CD8-positive, alpha-beta memory T cell (primary cell): ENCODE measurements at places on chromosomes 5 and 9. TPM values are rescaled to one million over a fixed set of nuclear protein-coding genes. Genes with fewer than 3 reads are reported as not detected.

- DNase-seq = no peak
Measured at GRCh38 chr5:143244000-143244736, 159.3 kb downstream of the NR3C1 start.

The AGXT2 gene
- polyA plus RNA-seq = not detected

GRCh38 chr9:131552030-131552429 is 6.7 kb downstream of the PRRT1B start:
- no peak for DNase-seq

DNA sequence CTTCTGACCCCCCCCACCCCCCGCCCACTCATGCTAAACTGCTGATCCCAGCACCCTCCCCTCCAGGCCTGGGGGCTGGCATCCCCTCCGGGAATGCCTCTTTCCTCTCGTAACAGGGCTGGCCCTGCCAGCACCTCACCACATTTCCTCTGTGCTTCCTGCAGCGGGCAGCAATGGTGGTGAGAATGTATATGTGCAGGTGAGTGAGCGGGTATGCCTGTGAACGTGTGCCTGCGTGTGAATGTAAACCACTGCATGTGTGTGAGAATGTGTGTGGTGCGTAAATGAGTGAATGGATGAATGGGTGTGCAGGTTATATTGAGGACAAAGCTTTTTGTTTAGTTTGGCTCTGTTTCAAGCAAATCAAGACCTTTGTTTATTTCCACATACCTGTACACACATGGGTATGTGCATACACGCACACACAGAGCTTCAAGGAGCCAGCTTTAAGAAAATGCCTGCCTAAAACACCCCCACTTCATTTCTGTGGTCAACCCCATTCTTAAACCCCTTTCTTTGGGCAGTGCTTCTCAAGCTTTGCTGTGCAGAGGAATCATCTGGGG is 95.7 kb upstream of the SHB start:
- no peak for DNase-seq

The GDNF gene
- not detected for polyA plus RNA-seq

The MYMK gene
- not detected for polyA plus RNA-seq

The SNAPC4 gene
- polyA plus RNA-seq = 2.6 TPM

DNA sequence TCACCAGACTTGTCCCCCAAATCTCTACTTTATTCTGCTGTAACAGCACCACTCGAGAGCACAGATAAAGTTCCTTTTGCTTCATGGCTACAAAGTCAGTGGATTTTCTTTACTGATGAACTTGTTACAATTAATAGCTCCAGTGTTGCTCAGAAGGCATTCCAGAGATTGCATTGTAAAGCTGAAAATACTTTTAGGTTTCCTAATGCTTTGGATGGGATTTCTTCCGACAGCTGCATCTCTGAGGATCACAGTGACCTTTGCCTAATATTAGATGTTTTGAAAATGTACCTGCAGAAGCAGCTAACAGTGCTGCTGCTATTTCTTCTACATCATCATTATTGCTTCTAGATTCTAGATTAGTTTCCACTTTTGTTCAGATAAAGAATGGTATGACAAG is 58.8 kb upstream of the TMEM171 start:
- DNase-seq = no peak

The BHMT2 gene
- polyA plus RNA-seq = not detected

The CRHBP gene
- not detected for polyA plus RNA-seq

DNA sequence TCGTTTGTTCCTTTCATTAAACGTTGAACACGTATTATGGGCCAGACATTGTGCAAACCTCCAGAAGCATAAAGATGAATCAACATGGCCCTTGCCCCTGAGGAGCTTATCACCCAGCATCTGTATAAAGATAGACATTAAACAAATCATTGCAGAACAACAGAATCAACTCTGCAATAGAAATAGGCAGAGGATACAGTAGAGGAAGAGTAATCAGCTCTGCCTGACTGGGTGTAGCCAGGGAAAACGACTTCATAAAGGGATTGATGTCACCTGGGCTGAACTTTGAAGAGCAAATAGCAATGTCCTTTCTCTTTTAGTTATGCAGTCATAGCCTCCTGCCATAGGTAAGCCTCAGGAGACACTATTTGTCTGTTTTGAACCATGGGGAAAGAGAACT is 13.4 kb downstream of the RGS7BP start:
- no peak for DNase-seq

GRCh38 chr9:129236441-129237145 is 58.5 kb upstream of the IER5L start:
- no peak for DNase-seq

DNA sequence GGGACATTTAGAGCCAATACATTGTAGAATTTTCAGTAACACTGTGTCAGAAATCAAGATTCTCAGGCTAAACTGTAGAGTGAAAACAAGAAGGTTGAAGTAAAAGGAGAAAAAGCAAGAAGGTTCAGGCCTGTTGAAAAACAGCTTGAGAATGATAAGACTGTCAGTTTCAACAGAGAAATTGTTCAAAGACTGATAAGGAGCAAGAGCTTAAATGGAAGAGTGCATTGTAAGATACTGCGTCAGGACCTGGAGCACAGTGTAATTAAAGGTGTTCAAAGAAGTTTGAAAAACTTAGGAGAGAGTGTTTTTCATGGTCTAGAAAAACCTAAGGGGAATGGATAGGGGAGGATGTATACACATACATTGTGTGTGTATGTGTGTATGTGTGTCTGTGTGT is 408.3 kb downstream of the KDM4C start:
- no peak for DNase-seq

The GRXCR2 gene
- not detected for polyA plus RNA-seq

The SLC34A3 gene
- not detected for polyA plus RNA-seq

The PCDHGA11 gene
- 0.09 TPM for polyA plus RNA-seq

The IL3 gene
- not detected for polyA plus RNA-seq

DNA sequence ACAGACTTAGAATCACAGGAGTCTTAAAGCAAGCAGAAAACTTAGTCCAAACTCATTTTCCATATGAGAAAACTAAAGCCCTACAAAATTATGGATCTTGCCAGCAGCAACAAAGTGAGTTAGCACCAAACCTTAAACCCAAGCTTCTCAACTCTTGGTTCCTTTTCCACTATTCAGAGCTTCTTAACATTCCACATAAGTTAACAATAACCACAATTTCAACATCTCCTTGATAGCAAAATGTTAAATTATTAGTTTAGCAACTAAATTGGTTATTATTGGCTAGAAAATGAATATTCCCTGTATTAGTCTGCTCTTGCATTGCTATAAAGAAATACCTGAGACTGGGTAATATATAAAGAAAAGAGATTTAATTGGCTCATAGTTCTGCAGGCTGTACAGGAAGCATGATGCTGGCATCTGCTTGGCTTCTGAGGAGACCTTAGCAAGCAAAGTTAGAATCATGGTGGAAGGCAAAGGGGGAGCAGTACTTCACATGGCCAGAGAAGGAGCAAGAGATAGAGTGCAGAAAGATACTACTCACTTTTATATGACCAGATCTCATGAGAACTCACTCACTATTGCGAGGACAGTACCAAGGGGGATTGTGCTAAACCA is 26.2 kb upstream of the ARSB start:
- DNase-seq = no peak

The ITGA1 gene
- polyA plus RNA-seq = 16.5 TPM

- no peak for DNase-seq
Measured at GRCh38 chr5:132681476-132681831, 7.7 kb downstream of the IL4 start.

The ENTREP1 gene
- polyA plus RNA-seq = not detected

- DNase-seq = no peak
Measured at GRCh38 chr5:6708814-6709213, 4.4 kb upstream of the TENT4A start.

DNA sequence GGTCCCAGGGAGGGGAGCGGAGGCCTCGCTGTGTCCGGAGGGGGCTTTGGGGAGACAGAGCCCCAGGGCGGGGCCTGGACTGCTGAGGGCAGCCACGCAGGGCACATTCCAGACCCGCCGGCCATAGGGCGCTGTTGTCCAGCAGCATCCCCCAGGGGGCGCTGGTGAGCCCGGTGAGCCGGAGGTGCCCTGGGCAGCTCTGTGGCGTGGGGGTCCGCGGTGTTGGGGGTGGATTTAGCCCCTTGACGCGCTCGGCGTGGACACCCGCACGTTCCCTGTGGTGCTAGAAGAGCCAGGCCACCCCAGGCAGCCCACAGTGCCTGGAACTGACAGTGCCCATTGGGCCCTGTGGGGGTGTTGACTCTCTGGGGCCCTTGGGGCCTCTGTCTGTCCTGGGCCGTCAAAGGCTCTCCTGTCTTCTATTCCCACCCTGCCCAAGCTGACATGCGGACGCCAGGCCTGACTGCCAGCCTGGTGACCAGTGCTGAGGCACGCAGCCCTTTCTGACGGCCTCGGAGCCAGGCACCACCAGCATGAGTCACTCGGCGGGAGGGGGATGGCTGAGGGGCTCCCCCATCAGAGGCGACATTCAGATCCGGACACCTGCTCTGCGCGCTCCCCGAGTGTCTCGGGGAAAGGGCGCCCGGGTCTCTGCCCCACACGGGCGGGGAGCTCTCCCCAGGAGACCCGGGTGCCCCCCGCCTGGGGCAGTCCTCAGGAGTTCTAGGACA is 23.9 kb downstream of the TPPP start:
- no peak for DNase-seq

GRCh38 chr5:176183321-176184074 is 54.7 kb upstream of the SIMC1 start:
- DNase-seq = no peak

DNA sequence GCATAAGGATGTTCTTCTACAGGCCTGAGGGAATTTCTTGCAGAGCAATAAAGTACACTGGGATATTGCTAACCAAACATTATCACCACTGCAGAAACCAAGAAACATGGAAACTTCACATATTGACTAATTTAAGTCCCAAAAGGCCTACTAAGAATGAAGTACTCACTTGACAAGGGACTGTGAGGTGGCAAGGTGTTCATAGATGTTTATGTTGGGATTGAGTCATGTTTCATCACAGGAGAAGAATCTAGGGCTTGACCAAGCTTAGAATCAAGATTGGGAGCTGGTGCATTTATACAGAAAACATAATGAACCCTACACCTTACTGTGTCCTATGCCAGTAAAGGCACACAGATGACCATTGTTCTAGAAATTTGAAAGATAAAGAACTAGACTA is 56.7 kb upstream of the GAS1 start:
- DNase-seq = no peak

DNA sequence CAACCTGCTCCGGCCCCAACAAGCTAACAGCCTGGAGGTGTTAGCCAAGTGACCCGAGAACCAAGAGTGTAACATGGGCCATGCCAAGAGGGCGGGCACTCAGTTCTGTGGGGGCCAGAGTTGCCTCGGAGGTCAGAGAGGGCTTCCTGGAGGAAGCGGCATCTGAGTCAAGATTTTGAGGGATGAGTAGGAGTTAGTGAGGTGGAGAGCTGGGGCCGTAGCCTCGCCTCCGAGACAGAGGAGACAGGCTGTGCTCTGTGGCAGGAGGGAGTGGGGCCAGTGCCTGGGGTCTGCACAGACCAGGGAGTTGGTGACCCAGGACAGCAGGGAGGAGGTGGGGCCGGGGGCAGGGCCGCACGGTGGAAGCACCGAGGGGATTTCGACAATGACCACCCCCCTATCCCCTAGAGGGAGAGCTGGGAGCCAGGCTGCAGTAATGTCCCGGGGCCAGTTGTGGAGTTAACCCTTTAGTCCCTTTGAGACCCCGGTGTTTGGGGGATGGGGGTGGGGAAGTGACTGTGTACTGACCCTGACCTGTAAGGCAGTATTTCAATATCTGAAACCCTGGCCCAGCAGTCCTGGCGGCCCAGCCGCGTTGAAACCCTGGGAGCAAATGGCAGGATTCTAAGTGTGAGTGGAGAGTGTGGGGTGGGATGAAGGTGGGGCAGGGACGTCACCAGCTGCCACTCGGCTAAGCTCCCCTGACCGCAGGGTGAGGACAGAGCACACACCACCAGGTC is 148.7 kb upstream of the COL5A1 start:
- DNase-seq = no peak

DNA sequence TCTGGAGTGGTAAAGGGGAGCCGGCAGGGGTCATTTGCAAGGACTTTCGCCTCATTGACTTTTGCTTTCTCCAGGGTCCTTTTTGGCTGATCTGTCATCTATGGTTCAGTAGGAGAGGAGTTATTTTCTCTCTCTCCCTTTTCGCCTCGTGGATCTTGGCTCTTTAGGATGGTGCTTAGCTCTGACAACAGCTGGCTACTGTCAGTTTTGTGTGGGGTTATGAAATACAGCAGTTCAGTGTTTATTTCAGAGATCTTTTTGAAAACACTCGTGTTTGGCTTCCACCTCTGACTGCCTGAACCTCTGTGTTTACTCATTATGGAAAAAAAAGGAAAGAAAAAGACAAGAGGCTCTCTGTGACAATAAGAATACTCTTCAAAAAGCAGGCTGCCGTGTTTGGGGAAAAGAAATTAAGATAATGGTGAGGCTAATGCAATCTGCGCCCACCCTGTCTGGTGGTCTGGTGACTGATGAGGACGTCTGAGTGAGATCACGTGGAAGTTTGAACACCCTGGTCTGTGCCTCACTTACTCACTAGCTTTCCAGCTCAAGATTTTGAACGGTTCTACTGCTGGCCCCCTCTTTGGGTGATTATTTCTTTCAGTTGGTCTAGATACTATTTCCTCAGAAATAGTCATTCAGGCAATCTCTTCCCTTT is 567.7 kb downstream of the CAAP1 start:
- no peak for DNase-seq

DNA sequence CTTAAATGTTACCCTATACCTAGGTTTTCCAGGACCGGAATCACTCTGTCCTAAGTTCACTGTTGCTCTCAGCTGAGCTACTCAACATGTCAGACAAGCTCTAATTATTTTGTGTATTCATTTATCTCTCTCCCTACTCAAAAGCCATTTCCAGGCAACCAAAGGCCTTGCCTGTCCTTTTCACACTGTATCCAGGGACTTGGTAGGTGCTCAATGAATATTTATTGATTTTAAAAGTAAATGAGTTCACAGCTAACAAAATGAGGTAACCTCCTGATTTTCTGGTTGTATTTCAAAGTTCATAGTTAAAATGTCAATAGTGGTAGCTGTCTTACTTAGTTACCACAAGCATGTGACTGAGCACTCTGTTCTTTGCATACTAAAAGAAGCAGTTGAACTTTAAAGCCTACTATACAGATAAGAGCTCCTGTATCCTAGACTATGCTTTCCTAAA is 522.2 kb downstream of the ACTL7B start:
- DNase-seq = no peak

The ZFP62 gene
- polyA plus RNA-seq = 20.1 TPM

The PCDH12 gene
- 0.07 TPM for polyA plus RNA-seq

DNA sequence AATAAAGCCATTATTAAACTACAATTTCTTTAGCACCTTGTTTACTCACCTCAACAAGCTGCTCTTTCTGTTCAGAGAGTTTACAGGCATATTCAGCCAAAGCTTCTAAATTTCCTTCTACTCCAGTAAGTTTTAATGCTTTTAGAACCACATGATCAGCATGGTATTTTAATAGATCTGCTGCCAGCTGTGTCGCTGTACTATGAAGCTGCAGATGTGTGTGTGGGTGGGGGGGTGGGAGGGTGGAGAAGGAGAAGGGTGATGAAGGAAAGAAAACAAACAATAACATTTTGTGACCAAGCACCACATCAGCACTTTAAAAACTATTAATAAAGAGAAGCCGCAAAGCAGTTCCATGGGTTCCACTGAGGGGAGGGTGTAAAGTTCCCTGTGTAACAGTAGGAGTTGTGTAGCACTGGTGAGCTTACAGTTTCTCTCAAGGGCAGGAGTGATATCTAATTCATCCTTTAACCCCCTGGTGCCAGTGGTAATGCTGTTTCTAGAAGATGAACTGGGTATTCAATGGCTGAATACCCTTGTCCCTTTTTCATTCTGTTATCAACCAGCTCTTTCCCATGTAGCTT is 38.5 kb downstream of the ABITRAM start:
- no peak for DNase-seq

GRCh38 chr5:111851631-111852548 is 94.9 kb upstream of the NREP start:
- DNase-seq = no peak
